ENCODE measurements at places on chromosomes 2 and 18.

GRCh38 chr2:143440411-143441012, 311.3 kb downstream of the ARHGAP15 start:
- DNase-seq: no peak

DNA sequence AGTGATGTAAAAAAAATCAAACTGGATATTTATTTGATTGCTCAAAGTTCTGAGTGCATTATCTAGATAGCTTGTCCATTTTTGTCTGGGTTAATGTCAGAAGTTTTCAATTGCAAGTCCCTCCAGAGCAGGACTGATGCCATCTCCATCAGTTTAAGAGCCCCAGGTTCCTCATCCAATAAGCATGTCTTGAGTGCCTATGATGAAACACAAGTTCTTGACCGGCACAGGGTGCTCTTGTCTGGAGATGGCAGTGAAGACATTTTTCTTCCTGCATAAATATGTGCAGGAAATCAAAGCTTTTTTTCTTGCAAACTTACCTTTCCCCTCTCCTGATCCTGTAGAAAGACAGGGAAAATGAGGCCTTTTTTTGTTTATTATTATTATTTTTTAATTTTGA, 31.9 kb downstream of the CAVIN2 start:
- DNase-seq: no peak

- no peak for DNase-seq
These were observed 35.6 kb upstream of the NDUFV2 start for GRCh38 chr18:9066817-9067306.

DNA sequence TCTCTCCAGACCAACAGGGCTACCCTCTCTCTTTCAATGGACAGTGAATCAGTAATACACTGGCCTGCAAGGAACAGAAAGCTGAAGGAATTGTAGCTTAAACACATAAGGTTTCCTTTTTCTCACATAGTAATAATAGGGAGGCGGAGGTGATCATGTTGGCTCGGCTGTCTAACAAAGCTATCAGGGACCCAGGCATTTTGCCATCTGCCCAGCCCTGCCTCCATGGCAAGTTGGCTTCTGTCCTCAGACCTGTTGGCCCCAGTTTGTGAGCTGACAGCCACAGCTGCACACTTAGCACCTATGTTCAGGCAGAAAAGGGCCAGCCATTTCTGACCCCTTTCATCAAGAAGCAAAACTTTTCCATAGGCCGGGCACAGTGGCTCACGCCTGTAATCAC, 2.0 kb upstream of the CHRNG start:
- DNase-seq: no peak

DNA sequence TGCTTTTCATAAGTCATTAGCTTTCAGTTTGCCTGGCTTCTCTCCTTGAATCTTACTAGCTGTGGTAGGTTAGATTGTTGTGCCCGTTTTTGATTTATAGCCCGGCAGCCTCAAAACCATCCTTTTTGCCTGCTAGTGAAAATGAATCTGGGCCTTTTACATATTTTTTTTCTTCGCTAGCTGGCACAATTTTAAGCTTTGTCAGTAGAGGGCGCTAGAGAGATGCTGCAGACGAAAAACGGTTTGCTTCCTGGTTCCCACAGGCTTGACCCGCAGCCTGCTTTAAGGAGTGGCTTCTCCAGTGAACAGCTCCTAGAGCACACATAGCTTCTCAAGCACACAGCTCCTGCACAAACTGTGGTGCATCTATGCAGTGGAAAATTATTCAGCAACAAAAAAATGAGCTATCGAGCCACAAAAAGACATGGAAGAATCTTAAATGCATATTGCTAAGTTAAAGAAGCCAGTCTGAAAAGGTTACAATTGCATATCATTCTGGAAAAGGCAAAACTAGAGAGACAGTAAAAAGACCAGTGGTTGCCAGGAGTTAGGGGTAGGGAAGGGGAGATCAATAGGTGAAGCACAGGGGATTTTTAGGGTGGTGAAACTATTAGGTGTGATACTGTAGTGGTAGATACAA, 47.9 kb downstream of the E2F6 start:
- DNase-seq: peak; percentile 46

GRCh38 chr18:4603955-4604354, 148.8 kb upstream of the DLGAP1 start:
- DNase-seq: no peak

GRCh38 chr2:47602996-47603395, 179.9 kb upstream of the MSH6 start:
- DNase-seq: no peak

DNA sequence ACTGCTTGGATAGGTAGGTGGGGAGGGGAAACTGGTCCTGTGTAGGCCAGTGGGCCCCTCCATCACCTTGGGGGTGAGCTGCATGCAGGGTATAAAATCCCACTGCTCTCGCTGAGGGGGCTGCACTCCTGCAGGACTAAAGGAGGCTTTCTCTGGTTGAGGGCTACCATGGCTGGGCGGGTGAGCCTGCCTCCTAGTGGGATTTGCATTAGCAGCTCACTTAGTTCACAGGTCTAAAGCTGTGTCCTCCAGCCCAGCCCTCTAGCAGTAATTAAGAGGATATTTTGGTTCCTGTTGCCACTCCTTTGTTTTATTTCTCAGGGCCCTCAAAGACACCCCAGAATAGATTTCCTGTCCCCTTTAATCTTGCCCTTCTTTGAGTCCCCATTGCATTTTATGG, 24.6 kb downstream of the TMEM127 start:
- no peak for DNase-seq

GRCh38 chr2:120720746-120721375, 14.8 kb upstream of the GLI2 start:
- DNase-seq: no peak

- DNase-seq: no peak
These were observed 23.5 kb downstream of the CIB4 start for GRCh38 chr2:26617588-26618083.

DNA sequence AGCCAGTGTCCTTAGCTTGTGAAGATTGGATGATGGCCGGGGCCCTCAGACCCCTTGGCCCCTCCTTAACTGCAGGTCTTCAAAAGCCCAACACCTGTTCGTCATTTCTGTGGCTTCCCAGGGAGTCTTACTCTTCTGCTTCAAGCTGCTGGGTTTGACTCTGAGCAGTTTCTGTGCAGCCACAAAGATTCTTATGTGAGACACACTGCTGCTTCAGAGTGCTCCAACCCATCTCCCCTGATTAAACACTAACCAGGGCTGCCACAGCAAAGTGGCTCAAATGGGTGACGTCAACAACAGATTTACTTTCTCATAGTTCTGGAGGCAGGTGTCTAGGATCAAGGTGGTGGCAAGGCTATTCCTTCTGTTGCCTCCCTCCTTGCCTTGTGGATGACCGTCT, 40.8 kb downstream of the TSN start:
- no peak for DNase-seq

GRCh38 chr2:200869014-200869413, 4.6 kb upstream of the CLK1 start:
- DNase-seq: no peak

DNA sequence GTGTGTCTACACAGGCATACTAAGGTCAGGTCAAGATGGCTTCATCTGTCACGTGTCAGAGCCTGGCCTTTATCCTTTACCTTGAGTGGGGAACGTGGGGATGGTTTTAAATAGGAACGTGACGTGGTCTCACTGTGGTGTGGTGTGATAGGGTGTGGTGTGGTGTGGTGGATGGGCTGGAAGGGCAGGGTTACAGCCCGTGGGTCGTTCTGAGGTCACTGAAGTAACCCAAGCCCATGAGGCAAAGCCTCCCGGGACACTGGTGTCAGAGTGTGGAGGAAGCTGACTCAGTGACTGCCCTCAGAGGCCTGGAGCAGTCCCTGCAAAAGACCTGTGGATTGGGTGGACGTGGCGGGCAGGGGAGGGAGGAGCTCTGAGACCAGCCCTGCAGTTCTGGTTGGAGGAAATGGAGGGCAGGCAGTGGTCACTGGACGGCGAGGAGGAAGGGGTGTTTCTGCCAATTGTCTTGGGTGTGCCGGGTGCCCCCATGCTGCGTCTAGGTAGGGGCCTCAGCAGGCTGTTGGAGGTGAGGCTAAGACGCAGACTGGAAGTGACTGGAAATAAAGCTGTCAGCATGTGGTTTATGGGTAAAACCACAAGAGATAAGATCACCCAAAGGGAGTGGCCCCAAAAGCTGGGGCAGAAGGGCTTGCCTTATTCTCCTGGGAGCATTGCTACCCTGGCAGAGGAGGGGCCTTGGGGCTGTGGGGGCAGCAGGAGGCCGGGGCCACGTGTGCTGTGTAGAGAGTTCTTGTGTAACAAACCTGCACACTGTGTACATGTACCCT, 84.8 kb downstream of the SH3RF3 start:
- no peak for DNase-seq

GRCh38 chr2:32360416-32360815, 3.6 kb downstream of the BIRC6 start:
- no peak for DNase-seq

GRCh38 chr2:221468317-221468716, 103.8 kb downstream of the EPHA4 start:
- peak; percentile 89 for DNase-seq

DNA sequence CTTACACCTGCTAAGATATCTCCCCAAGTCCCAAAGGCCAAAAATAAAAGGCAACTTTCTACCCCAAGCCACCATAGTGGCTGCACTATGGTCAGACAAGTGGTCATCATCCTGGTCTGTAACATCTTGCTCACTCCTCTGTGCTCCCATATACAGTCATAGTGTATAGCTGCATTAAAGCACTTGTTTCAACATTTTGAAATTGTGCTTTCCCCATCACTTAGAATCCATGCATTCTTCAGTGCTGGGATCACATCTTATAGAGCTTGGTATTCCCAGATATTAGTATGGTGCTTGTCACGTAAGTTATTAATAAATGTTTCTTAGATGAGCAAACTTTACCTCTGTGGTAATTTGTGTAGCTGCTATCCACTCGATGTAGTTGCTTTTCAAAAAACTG, 40.4 kb upstream of the CDC42EP3 start:
- DNase-seq: no peak

DNA sequence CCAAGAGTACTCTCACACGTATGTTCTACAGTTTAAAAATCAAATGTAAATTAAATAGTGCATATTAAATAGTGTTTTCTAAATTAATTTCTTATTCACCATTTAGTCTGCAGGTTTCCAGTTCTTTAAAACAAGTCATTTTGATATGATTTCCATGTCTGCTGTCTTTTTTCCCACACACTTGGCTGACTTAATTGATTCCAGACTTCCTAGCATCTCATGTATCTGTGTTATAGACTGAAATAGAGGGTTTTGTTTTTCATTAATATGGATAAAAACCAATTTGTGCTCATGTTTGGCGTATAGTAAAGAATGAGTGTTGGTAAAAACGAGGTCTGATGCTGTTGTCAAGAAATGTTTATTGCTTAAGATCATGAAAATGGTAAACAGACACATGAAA, 104.3 kb downstream of the SRBD1 start:
- no peak for DNase-seq

DNA sequence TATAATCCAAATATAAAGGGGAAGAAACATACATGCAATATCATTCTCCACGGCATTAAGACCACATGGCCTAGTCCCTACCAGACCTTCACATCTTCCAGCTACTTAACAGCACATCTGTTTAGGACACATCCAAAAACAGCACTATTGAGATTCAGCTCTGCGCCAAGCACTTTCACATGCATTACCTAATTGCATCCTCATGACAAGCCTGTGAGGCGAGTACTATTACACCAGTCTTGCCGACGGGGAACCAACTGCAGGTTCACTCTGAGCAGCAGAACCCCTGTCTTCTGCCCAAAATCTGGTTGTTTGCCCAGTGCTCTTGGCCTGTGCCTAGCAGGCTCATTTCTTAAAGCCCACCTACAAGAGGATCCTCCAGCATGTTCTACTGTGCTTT, 66.7 kb downstream of the AAK1 start:
- DNase-seq: no peak

- DNase-seq: no peak
These were observed 31.3 kb downstream of the MAL start for GRCh38 chr2:95056461-95057459.

GRCh38 chr2:197460649-197461048, 7.3 kb downstream of the COQ10B start:
- DNase-seq: no peak

- DNase-seq: no peak
These were observed 26.5 kb upstream of the EML4 start for GRCh38 chr2:42142547-42143184.

GRCh38 chr2:138722316-138722715, 57.9 kb downstream of the NXPH2 start:
- no peak for DNase-seq

DNA sequence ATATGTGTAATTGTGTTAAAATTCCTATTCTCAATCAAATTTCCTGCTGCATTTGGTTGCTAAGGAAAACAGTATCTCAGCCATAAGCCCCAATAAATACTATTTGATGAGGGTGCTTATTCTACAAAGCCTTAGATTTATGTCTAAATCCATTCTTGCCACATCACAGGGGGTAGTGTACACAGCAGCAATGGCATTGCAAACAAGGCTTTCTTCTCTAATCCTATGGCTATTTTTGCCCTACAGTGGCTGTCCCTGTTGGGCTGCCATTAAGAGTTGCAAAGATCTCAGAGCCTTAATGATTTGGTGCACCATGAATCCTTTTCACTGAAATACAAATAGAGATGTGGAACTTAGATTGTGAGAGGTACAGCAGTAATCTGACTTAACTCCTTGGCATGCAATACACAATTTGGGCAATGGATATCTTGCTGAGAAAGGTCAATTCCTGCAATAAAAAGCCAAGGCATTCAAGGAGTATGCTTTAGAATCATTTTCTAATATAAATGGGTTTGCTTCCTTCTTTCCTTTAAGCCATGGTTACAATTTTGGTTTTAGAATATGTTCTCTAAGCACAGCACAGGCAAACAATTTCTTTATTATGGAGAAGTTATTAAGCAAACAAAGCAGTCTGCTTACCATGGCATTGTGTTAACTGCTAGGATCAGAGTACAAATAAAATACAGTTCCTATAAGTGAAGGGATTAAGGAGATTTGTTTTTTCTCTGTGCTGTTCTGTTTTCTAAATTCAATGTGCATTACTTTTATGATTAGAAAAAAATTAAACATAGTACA, 69.8 kb upstream of the CD302 start:
- no peak for DNase-seq

- no peak for DNase-seq
These were observed 18.4 kb upstream of the B3GNT2 start for GRCh38 chr2:62177392-62178049.

- DNase-seq: peak; percentile 80
These were observed 189.9 kb upstream of the TANK start for GRCh38 chr2:160970052-160970965.

DNA sequence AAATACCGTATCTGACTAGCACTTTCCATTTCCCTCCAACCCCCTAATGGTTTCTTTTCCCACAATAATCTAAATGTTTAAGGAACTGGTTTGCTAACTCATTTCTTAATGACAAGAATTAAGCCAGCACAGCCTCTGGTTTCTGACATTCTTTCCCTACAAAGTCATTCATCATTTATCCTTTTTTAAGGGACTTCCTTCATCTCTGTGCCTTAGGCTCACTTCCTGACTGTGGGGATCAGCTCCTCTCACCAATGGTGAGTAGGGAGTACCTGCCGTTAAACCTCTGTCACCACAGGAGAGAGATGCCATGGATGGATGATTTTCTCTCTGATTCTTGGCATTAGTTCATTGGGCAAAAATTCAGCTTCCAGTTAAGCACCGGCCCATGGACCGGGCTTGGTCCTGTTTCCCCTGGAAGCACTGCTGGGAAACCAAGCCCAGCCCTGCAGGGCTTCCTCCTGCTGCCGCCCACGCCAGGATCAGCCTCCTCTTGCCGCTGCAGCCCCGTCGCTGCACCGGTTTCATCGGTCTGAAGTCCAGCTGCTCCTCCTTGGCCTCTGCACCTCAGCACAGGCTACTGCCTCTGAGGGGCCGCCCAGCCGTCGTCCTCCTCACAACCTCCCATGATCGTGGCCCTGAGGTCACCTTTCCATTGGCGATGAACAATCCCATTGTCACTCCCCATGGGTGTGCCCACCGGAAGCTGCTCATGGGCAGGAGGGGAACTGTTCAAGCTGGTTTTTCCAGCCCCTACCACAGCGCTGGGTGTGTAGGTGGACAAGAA, 64.0 kb upstream of the ZNF516 start:
- no peak for DNase-seq

All from NT2/D1 (cell line).